NCI-H1417 treated with DMSO at 0.1 percent for 48 hours (cell line): ENCODE measurements at places on chromosomes 5 and 9.

- no peak for DNase-seq
These were observed 174.1 kb downstream of the CDK5RAP2 start for GRCh38 chr9:120405860-120406259.

DNA sequence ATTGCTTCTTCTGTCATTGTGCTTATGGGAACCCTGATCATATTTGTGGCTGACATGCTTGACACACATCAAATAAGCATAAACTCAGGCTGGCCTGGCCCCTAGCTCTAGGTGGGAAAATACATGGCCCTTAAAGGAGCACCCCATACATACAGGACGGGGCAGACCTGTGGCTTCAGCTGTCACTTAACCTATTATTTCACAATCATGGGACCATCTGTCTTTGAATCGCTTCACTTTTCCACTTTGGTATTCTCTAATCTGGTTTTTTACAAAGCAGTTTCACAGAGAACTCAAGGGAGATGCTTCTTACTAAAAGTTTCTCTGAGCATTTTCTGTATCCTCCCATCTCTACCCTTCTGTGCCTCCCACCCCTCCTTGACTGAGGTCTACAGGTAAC, 34.6 kb upstream of the LRRTM2 start:
- DNase-seq = no peak

GRCh38 chr9:107994648-107995047, 505.1 kb upstream of the KLF4 start:
- DNase-seq = no peak

GRCh38 chr9:113774963-113775362, 101.1 kb upstream of the ZNF618 start:
- DNase-seq = no peak

DNA sequence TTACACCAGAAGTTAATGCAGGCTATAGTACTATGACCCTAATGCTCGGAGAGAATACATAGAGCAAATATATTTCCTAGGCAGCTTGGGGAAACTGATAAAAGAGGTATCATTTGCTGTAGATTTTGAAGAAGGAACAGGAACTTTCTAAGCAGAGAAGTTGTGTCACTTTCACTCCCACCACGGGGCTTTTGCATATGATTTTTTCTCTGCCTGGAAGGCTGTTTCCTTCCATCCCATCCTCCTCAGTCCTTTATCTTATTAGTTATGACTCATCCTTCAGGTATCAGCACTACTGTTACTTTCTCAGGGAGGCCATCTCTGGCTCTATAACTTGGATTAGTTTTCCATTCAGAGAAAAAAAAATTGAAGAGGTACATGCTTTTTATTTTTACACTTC, 2006.1 kb upstream of the WWC1 start:
- DNase-seq = no peak

DNA sequence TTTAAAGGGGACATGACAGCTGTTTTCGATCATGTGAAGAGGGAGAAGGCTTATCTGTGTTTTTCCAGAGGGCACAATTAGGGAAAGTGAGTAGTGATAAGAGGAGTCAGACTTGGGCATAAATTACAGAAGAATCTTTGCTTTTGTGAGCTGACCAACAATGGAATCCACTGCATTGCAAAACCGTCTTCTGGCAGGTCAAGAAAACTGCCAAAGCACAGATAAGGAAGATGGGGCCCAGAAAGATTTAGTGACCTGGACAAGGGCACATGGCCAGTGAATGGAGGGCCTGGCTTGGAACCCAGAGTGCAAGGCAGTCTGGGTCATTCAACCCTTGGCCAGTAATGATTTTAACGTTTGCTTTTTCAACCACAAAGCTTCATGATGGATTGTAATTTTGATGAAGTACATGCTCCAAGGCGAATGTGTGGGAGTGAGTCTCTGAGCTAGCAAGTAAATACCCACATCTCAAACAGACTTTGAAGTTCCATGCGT, 153.2 kb upstream of the MAST4 start:
- no peak for DNase-seq

- DNase-seq = no peak
These were observed 286.4 kb upstream of the WWC1 start for GRCh38 chr5:168005093-168005492.

GRCh38 chr9:127731938-127732337, 3.2 kb downstream of the TOR2A start:
- no peak for DNase-seq

DNA sequence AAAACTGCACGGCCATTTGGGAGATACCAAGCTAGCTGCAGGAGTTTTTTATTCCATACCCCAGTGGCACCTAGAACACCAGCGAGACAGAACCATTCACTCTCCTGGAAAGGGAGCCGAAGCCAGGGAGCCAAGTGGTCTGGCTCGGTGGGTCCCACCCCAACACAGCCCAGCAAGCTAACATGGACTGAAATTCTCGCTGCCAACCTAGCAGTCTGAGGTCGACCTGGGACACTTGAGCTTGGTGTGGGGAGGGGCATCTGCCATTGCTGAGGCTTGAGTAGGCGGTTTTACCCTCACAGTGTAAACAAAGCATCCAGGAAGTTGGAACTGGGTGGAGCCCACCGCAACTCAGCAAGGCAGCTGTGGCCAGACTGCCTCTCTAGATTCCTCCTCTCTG, 108.9 kb upstream of the CHD1 start:
- DNase-seq = no peak

GRCh38 chr5:126031989-126032716, 391.1 kb upstream of the GRAMD2B start:
- DNase-seq = no peak

GRCh38 chr5:129617206-129617605, 130.7 kb upstream of the MINAR2 start:
- DNase-seq = no peak

DNA sequence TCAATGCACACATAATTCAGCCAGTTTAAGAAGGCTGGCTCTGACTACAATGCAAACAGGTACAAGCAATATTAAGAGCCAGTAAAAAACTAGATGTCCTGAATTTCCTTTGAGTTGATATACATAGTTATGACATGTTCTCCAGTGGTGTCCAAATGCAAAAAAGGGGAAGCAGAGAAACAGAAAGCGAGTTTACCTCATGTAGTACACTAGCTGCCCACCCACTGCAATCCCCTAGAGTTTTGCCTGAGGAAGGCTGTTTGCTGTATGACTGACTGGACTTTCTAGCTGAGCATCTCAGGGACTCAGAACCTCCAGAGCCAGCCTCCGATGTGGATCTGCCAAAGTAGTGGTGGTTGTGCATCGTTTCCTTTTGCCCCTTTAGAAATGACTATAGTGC, 44.8 kb upstream of the SLC1A3 start:
- no peak for DNase-seq

- no peak for DNase-seq
These were observed 5.5 kb upstream of the SET start for GRCh38 chr9:128683340-128684064.

- no peak for DNase-seq
These were observed 78.2 kb upstream of the SPINK5 start for GRCh38 chr5:147985608-147986007.

DNA sequence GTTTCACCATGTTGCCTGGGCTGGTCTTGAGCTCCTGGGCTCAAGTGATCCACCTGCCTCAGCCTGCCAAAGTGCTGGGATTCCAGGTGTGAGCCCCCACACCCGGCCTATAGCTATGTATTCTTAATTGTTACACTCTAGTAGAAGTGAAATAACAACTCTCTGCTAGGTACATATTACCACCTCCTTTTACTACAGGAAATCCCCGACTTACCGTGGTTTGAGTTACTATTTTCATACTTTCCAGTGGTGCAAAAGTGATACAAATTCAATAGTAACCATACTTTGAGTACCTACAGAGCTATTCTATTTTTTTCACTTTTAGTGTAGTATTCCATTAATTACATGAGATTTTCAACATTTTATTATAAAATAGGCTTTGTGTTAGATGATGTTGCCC, 719 bp downstream of the ARL14EPL start:
- no peak for DNase-seq

DNA sequence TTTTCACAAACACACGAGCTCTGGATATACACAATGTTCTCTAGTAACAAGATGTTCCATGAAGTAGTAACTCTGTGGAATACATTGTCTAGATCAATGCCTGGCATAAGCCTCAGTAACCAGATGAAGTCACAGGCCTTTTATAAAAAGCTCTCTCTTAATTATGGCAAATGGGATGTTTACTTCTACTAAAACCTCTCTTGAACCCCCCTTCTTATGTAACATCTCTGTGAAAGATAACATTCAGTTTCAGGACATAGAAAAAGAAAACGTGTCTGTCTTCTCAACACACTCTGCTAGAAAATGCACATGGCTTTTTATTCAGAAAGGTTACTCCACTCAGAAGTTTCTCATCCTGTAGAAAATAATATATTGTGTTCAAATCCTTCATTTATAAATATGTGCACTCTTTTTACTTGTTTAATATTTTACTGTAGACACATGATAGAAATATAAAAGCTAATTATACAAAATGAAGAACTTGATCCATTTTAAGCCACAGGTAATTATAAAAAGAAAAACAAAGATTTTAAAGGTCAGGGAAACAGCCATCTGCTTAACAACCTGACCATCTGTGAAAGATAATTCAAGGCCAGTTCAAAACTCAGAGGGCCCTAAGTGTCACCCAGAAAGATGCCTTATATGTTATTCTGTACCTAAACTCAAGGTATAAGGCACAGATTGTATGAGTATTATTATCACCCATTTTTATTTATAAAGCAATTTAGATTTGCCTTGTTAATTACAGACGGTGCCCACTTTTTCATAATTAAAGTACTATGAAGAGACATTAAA, 812.0 kb downstream of the CDH18 start:
- no peak for DNase-seq

DNA sequence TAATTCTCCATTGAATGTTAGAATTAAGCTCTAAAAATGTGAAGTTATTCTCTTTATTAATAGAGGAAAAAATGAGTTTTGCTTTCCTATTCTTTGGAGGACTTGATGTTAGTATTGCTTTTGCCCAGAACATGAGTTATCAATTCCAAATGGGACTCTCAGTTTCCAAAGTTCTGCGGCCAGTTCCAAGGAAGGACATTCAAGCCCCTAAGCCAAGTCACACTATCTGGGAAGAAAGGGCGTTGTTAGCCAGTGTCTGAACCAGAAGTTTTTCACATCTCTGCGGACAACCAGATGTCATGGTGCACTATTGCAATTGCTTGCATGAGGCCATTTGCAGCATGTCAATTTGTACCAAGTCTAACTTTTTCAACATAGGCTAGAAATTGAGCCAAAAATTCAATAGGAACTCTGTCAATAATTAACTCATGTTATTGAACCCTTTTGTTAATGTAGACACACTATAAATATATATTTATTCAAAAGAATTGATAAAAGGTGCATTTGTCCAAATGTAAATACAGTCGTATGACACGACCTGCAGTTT, 183.3 kb upstream of the PIK3R1 start:
- no peak for DNase-seq

DNA sequence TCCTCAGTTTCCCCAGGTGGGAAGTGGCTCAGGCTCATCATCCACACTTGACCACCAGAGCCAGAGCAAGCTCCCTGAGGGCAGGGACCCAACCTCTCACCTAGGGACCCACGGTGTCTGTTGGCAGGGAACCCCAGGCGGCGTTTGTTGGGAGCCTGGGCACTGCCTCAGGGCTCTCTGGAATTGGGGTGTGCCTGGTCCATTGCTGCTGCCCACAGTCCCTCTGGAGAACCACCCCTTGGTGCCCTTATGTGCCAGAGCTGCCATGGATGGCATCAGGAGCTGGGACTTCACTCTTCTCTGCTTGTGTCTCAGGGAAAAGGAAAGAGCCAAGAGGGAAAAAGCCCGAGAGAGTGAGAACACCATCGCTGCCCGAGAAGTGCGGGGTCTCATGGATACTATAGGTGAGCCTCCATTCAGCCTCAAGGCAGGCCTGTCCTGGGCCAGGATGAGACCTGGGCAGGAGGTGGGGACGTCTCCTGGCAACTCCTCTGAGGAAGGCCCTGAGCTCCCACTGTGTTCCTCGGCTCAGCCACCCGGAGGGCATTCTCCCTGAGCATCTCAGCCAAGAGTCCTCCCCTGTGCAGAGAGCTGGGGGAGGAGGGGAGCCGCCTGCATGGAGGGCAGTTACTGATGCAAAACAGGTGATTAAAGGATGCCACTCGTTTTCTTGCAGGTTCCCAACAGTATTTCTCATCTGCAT, 4.5 kb downstream of the CCDC180 start:
- no peak for DNase-seq

- no peak for DNase-seq
These were observed 421.8 kb downstream of the ACTL7B start for GRCh38 chr9:108434036-108434435.

- no peak for DNase-seq
These were observed 44.4 kb downstream of the TTC39B start for GRCh38 chr9:15262581-15262980.

GRCh38 chr5:113102121-113102531, 125.5 kb downstream of the DCP2 start:
- no peak for DNase-seq

GRCh38 chr9:128254362-128254761, 21.4 kb downstream of the GOLGA2 start:
- no peak for DNase-seq

- no peak for DNase-seq
These were observed 60.7 kb downstream of the COL27A1 start for GRCh38 chr9:114216081-114216480.
